ENCODE measurements at places on chromosomes 4 and X.

GRCh38 chrX:57453901-57454300, 137.9 kb upstream of the ZXDB start:
- no peaks in the 10 kb centered on the region for H3K27me3 ChIP-seq
- H3K27ac ChIP-seq, result no peak overlapping the region
- no peak overlapping the region for H3K4me3 ChIP-seq
- DNase-seq, result peak; percentile 26
- no peaks in the 10 kb centered on the region for H3K4me1 ChIP-seq

DNA sequence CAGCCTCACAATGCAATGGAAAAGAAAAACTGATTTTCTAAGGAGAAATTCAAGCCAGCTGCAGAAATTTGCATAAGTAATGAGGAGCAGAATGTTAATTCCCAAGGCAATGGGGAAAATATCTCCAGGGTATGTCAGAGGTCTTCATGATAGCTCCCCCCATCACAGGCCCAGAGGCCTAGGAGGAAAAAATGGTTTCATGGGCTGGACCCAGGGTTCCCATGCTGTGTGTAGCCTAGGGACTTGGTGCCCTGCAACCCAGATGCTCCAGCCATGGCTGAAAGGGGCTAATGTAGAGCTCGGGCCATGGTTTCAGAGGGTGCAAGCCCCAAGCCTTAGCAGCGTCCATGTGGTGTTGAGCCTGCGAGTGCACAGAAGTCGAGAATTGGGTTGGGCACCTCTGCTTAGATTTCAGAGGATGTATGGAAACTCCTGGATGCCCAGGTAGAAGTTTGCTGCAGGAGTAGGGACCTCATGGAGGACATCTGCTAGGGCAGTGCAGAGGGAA, 53.5 kb upstream of the TEX13C start:
- no peaks in the 10 kb centered on the region for H3K4me1 ChIP-seq
- H3K27me3 ChIP-seq, result no peaks in the 10 kb centered on the region
- H3K4me3 ChIP-seq, result no peak overlapping the region

DNA sequence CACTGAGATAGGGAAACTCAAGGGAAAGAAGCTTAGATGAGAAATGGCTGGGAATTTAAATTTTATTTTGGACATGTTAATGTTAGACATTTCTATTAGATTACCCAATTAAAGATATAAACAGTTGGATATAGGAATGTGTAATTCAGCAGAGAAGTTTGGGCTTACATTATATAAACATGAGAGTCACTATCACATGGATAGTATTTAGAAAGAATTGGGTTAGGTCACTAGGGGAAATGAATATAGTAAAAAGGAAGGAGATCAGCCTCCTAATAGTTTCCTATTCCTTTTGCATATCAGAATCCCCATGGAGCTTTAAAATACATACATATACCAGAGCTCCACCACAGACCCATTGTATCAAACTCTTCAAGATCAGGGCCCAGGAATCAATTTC, 19.6 kb upstream of the CXCL5 start:
- peaks cover 1% of the 10 kb centered on the region for H3K27me3 ChIP-seq
- no peak overlapping the region for H3K27ac ChIP-seq
- no peak for DNase-seq
- peaks cover 2% of the 10 kb centered on the region for H3K36me3 ChIP-seq
- peaks cover 23% of the 10 kb centered on the region for H3K4me1 ChIP-seq

DNA sequence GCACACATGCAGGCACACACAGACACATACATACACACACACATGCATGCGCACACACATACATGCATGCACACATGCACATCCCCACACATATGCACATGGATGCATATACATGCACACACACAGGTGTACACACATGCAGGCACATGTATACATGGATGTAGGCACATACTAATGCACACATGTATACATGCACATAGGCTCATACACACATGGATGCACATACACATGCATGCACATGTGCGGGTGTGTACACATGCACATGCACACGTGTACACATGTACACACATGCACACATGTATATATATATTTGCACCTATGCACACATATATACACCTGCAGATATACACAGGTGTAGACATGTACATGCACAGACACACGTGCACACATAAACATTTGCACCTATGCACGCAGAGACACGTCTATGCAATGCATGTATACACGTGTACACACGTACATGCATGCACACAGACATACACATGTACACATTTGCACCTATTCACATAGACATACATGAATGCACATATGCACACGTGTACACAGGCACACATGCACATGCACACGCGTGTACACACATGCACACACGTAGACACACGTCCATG, 4.0 kb downstream of the PLCXD1 start:
- H3K36me3 ChIP-seq, result peaks cover 38% of the 10 kb centered on the region
- peak overlapping the region; percentile 27 for H3K27ac ChIP-seq
- no peaks in the 10 kb centered on the region for H3K27me3 ChIP-seq
- no peak for DNase-seq

DNA sequence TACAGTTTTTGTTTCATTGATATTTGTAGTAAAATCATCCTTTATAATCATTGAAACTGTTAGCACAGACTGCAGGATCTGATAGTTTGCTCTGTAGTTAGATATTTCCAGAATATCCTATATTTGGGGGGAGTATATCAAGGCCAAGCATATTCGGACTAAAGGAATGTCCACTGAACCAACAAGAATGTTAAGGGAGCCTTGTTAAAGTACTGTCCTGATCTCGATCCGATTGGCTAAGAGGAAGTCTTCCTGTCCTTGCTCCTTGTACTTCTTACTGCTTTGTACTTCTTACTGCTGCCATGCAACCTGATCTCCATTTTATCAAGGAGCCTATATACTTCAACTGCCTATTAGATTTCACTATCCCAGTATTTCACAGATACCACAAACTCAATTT, 449.3 kb downstream of the RPA4 start:
- no peak overlapping the region for H3K4me3 ChIP-seq
- no peaks in the 10 kb centered on the region for H3K27me3 ChIP-seq
- DNase-seq, result no peak
- peaks cover 3% of the 10 kb centered on the region for H3K36me3 ChIP-seq
- no peak overlapping the region for H3K27ac ChIP-seq

DNA sequence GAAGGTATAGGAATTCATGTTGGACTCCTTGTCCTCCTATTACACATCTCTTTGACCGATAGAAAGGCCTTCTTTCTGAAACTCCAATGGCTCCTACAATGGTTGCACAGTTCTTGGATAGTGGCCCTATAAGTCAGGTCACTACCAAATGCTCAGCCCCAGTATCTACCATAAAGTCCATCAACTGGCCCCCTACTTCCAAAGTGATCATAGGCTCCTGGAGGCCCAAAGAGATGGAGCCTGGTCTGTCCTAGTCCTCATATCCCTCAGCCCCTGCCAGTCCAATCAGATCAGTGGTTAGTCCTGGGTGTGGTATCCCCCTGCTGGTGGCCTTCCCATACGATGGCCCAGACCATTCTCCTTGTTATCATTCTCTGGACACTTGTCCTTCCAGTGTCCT, 30.3 kb downstream of the SULT1E1 start:
- H3K4me3 ChIP-seq, result no peak overlapping the region
- DNase-seq, result no peak
- no peaks in the 10 kb centered on the region for H3K27me3 ChIP-seq
- no peak overlapping the region for H3K27ac ChIP-seq

DNA sequence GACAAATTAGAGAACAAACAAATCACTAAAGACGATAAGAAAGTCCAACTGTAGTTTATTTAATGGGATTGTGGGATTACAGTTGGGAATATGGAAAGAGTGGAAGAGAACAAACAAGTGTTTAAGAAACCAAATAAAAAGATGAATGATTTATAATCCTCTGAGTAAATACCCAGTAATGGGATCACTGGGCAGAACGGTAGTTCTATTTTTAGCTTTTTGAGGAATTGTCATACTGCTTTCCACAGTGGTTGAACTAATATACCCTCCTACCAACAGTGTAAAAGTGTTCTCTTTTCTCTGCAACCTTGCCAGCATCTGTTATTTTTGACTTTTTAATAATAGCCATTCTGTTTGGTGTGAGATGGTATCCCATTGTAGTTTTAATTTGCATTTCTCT, 15.0 kb downstream of the C4orf51 start:
- DNase-seq, result no peak
- no peak overlapping the region for H3K4me3 ChIP-seq
- no peaks in the 10 kb centered on the region for H3K27me3 ChIP-seq
- H3K27ac ChIP-seq, result no peak overlapping the region

DNA sequence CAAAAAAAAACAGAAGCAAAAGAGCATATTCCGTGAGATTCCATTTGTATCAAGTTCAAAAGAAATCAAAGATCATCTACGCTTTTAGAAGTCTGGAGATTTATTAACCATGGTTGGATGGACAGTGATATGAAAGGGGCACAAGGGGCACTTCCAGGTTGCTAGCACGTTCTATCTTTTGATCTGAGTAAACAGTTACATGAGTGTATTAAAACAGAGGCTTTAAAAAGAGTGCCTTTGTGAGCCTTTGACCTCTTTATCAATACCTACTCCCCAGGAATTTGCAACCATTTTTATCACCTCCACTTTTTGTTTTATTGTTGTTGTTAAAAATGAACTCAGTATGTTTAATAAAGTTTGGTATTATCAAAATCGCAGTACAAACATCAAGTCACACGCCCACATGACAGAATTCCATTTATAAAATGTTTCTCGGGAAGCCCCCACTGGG, 72.4 kb upstream of the UCP1 start:
- peaks cover 12% of the 10 kb centered on the region for H3K27me3 ChIP-seq
- H3K36me3 ChIP-seq, result no peaks in the 10 kb centered on the region
- no peak overlapping the region for H3K27ac ChIP-seq
- no peak overlapping the region for H3K4me3 ChIP-seq
- no peak for DNase-seq

DNA sequence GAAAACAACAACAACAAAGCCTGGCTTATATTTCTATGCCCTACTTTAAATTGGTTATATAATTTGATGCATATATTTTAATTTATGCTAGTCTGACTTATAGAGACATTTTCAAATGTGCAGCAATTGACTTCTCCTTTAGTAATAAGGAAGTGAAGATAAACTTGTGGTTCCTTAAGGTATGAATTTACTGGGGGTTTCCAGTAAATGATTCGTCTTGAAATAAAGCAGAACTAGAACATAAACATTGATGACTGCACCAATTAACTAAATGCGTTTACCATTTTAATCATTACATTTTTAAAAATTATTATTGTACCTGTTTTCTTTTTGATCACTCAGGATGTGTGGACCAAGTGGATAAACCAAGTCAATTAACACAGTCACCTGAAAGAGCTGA, 99.6 kb upstream of the CCSER1 start:
- no peak overlapping the region for H3K27ac ChIP-seq
- no peak overlapping the region for H3K4me3 ChIP-seq
- H3K27me3 ChIP-seq, result no peaks in the 10 kb centered on the region

GRCh38 chrX:154125391-154126040, 18.5 kb upstream of the OPN1LW start:
- H3K27ac ChIP-seq, result no peak overlapping the region
- H3K4me3 ChIP-seq, result no peak overlapping the region
- no peaks in the 10 kb centered on the region for H3K36me3 ChIP-seq
- DNase-seq, result no peak
- no peaks in the 10 kb centered on the region for H3K27me3 ChIP-seq

DNA sequence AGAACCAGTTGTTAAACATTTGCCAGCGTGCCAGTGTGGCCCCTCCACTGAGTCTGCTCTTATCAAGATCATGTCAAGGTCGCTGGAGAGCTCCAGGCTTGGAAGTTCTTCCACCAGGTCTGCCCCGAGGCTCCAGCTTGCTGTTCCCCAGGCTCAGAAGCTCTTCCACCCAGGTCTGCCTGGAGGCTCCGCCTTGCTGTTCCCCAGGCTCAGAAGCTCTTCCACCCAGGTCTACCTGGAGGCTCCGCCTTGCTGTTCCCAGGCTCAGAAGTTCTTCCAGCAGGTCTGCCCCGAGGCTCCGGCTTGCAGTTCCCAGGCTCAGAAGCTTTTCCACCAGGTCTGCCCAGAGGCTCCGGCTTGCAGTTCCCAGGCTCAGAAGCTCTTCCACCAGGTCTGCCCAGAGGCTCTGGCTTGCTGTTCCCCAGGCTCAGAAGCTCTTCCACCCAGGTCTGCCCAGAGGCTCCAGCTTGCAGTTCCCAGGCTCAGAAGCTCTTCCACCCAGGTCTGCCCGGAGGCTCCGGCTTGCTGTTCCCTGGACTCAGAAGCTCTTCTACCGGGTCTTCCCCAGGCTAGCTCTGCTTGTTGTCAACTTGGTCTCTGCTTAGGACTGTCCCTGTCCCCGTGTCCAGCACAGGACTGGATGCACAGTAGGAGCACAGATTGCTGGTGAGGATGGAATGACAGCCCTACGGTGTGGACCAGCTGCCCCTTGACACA, 54.4 kb downstream of the HMX1 start:
- H3K27me3 ChIP-seq, result no peaks in the 10 kb centered on the region
- H3K4me3 ChIP-seq, result no peak overlapping the region
- no peaks in the 10 kb centered on the region for H3K36me3 ChIP-seq
- H3K27ac ChIP-seq, result no peak overlapping the region

GRCh38 chr4:2335729-2336101, 73.8 kb upstream of the MXD4 start:
- H3K4me3 ChIP-seq, result no peak overlapping the region
- H3K4me1 ChIP-seq, result no peaks in the 10 kb centered on the region
- DNase-seq, result no peak

DNA sequence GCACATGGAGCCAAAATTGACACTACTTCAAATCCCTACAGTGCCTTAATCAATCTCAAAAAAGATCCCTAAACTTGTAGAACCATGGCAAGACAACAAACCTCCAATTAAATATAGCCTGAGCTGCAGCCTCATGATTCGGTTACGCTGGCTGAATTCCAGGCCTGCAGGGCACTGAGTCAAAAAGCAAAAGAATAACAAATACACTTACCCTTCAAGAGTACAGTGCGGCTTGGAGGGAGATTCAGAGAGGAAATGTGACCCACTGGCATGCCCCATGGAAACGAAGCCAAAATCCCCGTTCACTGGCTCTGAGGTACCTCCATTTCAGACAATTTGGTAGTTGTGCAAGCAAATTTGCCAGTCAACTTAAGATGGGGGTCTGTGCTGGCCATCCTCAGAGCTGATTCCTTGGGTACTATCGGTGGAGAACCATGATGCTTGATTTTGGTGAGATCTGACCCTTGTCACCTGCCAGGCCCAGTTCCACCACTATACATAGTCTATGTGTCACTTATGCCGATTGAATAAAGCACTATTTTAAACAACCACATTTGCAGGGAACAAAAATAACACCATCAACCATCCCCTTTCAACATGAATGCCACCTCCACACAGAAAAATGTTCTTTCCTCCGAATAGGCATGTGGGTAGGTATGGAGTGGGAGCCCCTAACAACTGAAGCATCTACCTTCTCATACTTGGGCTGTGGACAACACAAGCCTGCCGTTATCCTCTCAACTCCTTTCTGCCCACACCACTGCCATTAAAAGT, 2.1 kb downstream of the C4orf54 start:
- no peaks in the 10 kb centered on the region for H3K36me3 ChIP-seq
- DNase-seq, result no peak

DNA sequence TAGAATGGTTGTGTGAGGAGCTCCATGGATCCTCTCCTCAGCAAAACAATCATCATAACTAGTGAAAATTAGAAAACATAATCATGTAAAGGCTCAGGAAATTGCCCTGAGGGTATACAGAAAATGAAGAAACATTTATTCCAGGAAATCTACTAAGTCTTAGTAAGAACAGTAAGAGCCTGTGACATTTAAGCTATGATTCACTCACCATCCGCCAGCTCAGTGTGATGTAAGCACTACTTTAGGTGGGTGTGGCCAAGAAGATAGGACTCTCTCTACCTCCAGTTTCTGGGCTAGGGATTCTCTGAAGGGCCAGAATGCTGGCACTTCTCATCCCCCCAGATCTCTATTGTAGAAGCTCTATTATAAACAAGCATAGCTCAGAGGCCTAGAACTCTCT, 147.5 kb downstream of the DLG3 start:
- DNase-seq, result peak; percentile 51
- H3K27me3 ChIP-seq, result no peaks in the 10 kb centered on the region
- H3K27ac ChIP-seq, result peak overlapping the region; percentile 47
- H3K4me3 ChIP-seq, result no peak overlapping the region
